Cerebellar nuclear complex (tissue), 1 donor: ENCODE measurements at places on chromosomes 2 and 18.

DNA sequence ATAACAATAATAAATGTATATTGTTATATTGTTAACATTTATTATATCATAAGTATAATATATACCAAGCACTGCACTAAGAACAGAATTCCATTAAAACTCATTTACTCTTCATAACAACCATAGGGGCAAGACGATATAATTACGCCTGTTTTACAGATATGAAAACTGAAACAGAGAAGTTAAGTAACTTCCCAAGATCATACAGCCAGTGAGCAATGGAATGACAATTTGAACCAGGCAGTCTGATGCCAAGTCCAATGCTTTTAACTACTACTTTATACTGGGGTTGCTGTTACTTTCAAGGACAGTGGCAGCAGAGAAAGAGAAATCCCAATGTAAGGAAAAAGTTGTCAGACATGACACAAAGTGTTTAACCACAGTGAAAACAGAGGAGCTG is 338.8 kb upstream of the ID2 start:
- no peak for DNase-seq

- no peak for DNase-seq
Measured at GRCh38 chr18:64380117-64380516, 231.2 kb upstream of the LINC00305 start.

GRCh38 chr2:188902901-188903491 is 71.2 kb upstream of the COL3A1 start:
- DNase-seq: no peak

DNA sequence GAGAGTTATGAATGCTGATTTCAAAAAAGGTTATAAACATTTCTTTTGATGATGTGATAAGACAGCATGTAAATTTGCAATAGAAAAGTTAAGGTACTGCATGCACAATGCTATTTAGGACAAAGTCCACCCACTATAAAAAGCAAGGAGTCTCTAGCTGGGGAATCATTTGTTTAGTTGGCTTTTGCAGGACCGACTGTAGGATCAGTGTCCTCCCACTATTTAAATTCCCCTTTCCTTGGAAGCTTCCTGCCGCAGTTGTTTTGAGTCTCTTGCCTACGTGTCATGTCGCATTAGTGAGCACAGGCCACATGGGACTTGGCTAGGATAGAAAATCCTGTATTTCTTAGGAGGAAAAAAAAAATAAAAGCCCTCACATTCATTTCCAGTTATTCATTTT is 13.1 kb downstream of the QPCT start:
- DNase-seq: no peak

- no peak for DNase-seq
Measured at GRCh38 chr2:157696036-157696435, 67.4 kb upstream of the ACVR1C start.

DNA sequence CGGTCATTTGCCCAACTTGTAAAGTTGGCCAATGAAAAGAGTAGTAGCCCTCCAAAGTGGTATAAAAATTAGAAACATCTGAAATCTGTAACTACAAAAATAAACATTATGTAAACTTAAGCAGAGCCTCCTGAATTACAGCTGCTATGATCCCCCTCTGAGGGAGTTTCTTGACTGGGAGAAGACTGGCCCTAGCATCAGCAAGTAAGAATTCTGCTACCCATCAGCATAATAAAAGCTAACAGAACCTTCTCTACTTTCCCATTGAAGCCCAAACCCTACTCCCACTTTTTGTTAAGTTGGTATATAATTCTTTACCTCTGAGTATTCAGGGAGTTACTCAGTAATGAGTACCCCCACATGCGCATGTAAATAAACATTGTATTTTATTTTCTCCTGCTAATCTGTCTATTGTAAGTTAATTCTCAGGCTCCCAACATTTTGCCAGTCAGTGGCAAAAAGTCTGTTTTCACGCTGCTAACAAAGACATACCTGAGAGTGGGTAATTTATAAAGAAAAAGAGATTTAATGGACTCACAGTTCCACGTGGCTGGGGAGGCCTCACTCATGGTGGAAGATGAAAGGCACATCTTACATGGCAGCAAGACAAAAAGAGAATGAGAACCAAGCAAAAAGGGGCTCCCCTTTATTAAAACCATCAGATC is 71.3 kb downstream of the MYL12B start:
- DNase-seq: no peak

- no peak for DNase-seq
Measured at GRCh38 chr2:213238753-213239495, 45.3 kb upstream of the SPAG16 start.

- DNase-seq: no peak
Measured at GRCh38 chr2:23620841-23621341, 235.9 kb downstream of the KLHL29 start.

DNA sequence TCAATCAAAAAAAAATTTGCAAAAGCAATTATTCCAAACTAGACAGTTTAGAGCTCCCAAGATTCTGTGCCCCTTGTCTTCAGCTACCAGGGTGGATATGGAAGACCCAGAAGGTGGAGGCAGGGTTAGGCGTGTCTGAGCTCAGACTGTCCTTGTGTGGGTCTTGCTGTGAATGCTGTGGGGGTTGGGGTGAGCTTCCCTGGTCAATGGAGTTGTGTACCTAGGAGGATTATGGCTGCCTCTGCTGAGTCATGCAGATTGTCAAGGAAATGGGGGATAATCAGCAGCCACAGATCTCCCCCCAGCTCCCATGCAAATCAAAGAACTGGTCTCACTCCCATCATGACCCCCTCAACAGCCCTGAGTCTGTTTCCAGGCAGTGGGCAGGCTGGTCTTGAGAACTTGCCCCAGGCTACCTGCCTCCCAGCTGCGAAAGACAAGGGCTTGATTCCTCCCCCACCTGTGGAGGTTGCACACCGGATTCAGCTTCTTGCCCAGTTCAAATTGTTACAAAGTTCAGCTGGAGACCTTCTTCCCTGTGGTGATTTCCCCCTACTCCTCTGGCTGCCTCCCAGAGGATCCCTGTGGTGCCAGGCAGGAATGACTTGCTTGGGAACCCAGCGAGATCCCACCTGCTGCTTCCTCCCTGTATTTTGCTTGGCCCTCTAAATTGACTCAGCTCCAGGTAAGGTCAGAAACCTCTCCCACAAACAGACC is 77.0 kb downstream of the RAD51AP2 start:
- no peak for DNase-seq

DNA sequence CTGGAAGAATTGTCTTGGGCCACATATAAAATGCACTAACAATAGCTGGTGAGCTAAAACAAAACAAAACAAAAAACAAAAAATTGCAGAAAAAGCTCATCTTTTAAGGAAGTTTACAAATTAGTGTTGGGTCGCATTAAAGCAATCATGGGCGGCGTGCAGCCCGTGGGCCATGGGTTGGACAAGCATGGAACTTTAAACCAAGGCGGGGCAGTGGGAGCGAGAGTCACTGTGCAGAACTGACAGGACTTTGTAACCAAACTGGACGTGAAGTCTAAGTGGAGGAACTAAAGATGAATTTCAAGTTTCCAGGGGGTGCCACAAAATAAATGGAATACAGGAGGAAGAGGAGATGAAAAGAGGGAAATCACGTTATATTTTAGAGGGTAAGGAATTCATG is 80.7 kb downstream of the PSMG2 start:
- DNase-seq: no peak

GRCh38 chr2:68774569-68775271 is 40.1 kb downstream of the ARHGAP25 start:
- DNase-seq: no peak

DNA sequence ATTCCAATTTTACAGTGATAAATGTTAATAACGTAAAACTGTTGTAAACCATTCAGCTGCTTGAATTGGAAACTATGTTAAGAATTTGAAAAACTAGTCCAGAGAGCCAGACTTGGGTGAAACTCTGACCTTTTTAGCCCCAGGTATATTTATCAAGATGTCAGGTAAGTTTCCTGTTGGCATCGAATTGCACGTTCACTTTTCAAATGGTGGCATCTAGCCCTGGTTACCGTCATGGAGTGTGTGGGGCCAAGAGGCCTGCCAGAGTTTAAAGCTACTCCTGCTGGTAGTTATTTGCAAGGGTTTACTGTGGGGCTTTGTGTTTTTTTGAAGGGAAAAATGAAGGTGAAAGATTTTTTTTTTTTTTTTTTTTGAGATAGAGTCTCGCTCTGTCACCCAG is 109.9 kb downstream of the WDSUB1 start:
- DNase-seq: no peak

GRCh38 chr18:69365658-69366057 is 35.0 kb upstream of the DOK6 start:
- no peak for DNase-seq

DNA sequence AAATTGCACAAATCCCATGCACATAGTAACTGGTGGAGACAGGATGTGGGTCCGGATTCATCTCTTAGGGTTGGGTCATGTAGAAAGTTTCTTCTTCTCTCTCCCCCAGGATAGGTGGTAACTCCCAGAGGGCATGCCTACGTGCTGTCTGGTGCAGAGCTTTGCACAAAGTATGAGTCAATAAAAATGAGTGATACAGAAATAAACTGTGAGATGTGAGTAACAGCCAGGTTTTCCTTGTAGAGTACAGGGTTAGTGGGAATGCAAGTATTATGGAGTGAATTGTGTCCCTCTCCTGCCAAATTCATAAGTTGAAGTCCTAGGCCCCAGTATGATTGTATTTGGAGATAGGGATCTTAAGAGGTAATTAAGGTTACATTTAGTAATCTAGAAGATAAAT is 289.4 kb downstream of the ALK start:
- DNase-seq: no peak

GRCh38 chr2:144496092-144496976 is 23.6 kb downstream of the ZEB2 start:
- DNase-seq: no peak

GRCh38 chr18:40013001-40013609 is 1941.9 kb upstream of the PIK3C3 start:
- DNase-seq: no peak

DNA sequence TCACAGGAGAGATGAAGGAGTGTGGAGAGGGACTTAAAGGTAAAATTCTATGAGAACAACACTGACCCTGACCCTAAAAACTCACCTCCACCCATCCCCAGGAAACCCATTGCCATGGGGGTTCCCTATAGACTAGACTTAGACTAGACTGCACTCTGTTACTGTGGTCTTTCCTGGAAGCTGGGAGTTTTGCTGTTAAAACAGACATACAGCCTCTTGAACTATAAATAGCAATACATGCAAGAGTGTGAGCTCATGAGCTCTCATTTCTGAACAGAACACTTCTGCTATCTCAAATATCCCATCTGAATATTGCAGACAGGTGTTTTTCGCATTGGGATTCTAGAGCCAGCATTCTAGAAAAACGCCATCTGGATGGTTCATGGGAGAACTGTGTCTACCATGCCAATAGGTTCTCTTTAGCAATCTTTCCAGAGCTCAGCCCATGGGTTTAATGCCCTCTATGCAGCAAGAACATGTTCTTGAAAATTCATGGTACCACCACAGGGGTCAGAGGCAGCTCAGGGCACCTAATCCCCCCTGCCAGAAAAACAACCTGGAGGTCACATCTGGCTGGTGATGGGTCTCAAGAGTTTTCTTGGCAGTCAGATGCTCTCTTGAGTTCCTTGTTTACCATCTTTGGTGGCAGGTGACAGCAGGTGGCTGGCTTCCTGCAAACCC is 51.9 kb downstream of the SLC14A2 start:
- no peak for DNase-seq

GRCh38 chr2:1633092-1633671 is 111.1 kb downstream of the PXDN start:
- no peak for DNase-seq

GRCh38 chr2:45684756-45685155 is 33.3 kb downstream of the PRKCE start:
- DNase-seq: peak; percentile 24

DNA sequence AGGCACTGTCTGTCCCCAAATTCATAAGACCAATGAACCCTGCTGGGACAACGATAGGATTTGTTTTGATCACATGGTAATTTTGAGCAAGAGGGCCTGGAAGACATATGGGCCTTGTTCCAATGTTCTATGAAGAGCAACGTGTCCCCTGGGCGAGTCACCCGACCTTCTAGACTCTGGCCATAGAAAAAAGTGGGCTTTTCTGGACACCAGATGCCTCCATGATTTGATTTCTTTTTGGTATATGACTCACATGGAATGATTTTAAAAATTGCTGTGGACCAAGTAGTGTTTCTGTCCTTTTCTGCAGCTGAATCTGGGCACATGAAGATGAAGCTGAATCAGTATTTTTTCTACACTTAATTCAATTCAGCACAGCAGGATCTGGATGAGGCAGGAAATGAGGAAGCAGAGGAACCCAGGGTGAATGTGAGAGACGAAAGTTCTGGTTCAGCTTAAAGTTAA is 104.9 kb downstream of the CDC42EP3 start:
- no peak for DNase-seq

DNA sequence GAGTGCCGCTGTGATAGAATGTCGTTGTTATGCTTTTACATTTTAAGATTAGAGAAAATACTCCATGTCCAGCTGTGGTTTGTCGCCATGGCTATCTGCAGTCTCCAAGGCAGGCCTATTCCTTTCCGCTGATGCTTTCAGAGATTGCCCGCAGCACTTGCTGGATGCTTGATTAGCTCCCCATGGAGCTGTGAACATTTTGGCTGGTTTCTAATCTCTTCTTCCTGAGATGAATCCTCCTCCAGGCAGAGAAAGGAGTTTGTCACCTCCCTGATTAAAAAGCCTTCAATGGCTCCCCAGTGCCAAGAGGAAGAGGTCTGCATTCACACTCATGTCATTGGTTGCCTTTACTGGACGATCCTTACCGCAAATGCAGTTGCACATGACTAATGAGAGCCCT is 32.6 kb upstream of the LPIN1 start:
- DNase-seq: no peak
